ENCODE measurements at places on chromosomes 1 and 21.
A peak's percentile ranks its signal among the peaks of the same experiment; 100 is the strongest.

GRCh38 chr1:34002810-34003209 is 138.9 kb downstream of the HMGB4 start:
- DNase-seq: peak; percentile 56

- DNase-seq: no peak
Observed at GRCh38 chr1:207841293-207841692, 69.6 kb downstream of the CD34 start.

- no peak for DNase-seq
Observed at GRCh38 chr1:46721204-46721603, 2.3 kb upstream of the EFCAB14 start.

GRCh38 chr1:34176830-34177603 is at the start of gene C1orf94:
Gene C1orf94, plus strand, starts transcription at chr1:34176907. Its CDS starts 883 bp downstream, at chr1:34177790.
- DNase-seq: no peak

DNA sequence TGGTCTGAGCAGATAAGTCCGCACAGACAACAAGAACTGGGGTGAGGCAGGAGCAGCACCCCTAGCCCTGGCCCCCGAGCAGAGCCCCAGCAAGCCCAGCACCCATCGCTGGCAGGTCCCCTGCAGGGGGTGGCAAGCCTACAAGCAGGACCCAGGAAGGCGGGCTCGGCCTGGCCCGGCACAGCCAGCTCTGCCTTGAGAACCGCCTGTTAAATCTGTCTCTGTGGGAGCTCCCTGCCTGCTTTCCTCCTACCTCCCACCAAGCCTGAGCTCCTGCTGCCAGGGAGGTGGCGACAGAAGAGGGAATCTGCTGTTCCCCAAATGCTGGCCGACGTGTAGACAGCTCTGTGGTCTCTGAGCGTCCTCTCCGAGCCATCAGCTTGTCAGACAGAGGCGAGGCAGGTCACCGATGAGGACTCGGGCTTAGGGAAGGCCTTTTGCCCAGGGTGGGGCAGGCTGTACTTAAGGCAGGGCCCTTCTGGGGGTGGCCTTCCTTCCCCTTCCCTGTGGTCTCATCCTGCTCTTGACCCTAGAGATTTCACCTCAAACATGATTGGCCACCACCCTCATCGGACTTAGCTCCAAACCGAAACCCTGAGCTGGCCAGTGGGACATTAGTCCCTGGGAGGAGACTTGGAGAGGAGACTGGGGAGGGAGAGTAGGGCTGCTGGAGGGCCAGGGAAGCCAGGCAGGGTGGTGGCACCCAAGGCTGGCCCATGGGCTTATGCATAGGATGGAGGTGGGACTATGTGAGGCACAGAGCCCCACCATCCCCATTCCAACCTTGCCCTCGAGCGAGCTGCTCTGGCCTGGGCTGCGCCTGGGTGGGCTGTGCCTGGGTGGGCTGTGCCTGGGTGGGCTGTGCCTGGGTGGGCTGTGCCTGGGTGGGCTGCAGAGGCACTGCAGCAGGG is 7.7 kb downstream of the SELENON start:
- no peak for DNase-seq

DNA sequence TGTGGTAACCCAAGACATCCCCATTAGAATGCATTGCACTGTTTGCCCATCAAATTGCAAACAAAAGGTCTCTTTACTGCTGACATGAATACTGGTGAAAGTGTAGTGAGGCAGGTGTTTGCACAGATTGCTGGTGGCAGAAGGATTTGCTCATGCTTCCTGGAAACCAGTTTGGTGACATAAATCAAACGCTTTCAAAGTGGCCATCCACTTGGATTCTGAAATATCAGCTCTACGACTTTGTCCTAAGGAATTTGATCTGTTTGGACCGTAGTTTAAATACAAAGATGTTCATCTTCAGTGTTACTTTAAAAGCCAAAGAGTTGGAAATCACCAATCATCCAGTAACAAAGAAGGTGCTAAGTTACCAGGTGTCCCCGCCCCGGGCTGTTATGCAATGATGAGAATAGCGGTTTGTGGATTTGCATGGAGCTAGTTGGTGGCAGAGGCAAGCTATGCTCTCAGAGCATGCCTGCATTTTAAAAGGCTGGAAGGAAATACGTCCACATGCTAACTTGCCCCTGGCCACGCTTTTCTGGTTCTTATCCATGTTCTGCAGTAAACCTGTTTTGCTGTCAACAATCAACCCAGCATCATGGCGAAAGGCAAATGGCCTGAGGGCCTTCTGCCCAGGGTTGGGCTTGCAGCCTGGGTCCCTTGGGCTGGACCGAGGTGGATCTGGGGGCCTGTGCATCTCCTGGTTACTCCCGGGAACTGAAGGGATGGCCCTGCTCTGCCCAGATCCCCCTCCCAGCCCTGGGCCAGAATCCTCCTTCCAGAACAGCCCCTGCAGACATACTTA is 49.2 kb downstream of the UMODL1 start:
- DNase-seq: peak; percentile 85

GRCh38 chr1:34319218-34319617 is 142.5 kb downstream of the C1orf94 start:
- DNase-seq: no peak

GRCh38 chr1:212351588-212352362 is 62.9 kb downstream of the PACC1 start:
- DNase-seq: no peak

GRCh38 chr1:162056043-162056442 is 13.4 kb upstream of the NOS1AP start:
- peak; percentile 14 for DNase-seq

GRCh38 chr21:27213303-27213702 is 246.4 kb upstream of the ADAMTS5 start:
- no peak for DNase-seq

GRCh38 chr1:183670169-183670568 is 17.1 kb upstream of the APOBEC4 start:
- DNase-seq: no peak

- DNase-seq: no peak
Observed at GRCh38 chr1:108601708-108602410, 42.0 kb downstream of the EEIG2 start.

DNA sequence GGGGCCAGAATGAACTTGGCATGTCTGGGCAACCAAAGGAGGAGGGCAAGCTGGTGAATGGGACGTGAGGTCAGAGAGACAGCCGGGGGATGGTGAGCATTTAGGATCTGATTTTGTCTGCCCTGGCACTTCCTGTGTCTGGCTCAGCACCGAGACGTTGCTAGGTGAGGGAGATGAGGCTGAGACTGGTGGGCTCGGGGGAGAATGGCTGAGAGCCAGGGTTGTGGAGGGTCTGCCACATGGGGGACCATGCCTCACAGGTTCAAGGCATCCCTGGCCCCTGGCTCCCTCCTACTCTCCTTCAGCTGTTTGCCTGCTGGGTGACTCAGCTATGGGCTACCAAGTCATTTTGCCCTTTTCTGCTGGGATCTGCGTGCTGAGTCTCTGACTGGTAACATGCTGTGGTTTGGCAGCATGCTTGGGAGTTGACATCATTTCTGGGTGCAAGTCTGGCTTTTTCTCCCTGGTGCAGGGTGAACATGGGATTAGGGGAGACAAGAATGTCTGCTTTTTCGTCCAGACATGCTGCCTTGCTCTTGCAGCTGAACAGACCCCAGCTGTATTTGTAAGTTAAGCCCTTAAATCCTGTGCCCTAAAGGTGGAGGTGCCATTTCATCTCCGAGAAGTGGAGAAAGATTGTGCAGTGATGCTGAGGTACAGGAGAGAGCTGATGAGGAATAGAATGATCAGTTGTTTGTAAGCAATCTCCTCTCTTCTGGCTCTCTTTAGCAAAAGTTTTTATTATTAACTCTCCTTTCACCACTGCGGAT is 17.6 kb downstream of the GALNT2 start:
- DNase-seq: no peak

DNA sequence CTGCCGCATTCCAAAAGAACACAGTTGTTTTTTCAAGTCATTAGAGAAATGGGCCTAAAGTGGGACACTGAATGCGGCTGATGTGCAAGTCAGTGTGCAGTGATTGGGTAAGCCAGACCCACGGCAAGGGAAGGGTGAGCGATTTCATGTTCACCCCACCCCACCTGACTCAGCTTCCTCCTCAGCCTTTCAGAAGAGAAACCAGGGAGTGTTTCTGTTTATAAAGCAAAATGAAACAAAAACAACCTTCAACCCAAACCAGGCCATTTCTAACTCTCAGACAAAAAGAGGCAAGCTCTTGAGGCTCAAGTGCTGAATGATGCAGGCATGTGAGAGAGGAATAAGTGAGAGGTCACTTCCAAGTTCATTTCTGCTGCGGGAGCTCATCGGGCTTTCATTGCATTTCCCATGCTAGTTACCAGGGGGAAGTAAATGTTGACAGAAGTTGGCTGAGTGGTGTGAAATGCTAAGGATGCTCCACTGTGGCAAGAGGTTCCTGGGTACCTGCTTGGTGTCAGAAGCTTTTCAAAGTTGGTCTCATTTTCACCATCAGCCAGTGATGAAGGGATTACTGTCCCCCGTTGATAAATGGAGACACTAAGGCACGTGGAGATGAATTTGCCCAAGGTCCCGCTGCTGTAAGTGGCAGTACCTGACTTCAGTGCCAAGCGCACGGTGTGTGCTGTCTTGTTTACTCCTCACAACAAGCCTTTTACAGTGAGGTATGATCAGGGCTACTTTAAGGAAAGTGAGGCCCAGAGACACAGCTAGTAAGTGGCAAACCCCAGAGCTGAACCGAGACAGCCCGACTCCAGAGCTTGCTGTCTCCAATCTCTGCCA is 29.1 kb downstream of the STPG1 start:
- DNase-seq: no peak

DNA sequence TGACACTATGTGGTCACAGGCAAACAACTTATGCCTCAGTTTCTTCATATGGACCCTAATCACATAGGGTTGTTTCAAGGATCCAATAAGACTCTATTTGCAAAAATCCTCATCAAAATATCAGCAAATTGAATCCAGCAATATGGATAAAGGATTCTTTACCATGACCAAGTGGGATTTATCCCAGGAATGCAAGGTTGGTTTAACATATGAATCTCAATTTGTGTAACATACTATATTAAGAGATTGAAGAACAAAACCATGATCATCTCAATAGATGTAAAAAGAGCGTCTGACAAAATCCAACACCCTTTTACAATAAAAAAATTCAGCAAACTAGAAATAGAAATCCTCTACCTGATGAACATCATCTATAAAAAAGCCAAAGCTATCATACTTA is 23.9 kb downstream of the ARHGEF11 start:
- no peak for DNase-seq

DNA sequence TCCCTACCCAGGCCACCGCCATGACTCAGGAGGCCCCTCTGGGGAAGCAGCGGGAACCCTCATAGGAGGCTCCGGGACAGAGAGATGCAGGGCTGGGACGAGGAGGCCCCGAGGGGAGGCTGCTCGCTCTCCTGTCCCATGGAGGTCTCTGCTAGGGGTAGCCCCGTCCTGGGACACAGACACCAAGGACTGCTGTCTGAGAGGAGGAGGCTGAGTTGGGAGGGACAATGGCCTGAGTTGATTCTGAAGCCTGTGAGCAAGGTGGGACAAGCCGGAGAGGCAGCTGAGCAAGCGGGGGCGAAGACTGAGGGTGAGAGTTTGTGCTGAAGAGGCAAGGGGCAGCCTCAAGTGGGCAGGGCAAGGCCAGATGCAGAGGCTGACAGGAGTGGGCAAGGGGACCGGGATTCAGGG is 17.4 kb downstream of the SLC27A3 start:
- no peak for DNase-seq

DNA sequence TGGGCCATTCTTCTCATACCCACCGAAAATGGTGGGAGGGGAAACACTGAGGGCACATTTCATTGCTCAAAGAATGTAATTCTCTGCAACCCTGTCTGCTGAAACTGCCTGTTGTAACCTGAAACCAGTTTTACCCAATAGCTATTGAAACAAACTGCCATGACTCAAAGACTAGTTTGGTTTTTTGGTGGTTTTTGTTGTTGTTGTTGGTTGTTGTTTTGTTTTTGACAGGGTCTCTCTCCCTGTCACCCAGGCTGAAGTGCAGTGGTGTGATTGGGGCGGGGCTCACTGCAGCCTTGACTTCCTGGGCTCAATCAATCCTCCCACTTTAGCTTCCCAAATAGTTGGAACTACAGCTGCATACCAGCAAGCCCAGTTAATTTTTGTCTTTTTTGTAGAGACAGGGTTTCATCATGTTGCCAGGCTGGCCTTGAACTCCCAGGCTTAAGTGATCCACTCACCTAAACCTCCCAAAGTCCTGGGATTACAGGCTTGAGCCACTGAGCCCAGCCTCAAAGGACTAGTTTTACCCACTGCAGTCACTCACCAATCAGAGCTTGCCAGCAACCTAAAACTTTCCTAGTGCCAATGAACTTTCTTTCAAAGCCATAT is 2.1 kb upstream of the IPP start:
- no peak for DNase-seq

GRCh38 chr1:154492115-154492514 is 9.9 kb upstream of the TDRD10 start:
- DNase-seq: no peak

DNA sequence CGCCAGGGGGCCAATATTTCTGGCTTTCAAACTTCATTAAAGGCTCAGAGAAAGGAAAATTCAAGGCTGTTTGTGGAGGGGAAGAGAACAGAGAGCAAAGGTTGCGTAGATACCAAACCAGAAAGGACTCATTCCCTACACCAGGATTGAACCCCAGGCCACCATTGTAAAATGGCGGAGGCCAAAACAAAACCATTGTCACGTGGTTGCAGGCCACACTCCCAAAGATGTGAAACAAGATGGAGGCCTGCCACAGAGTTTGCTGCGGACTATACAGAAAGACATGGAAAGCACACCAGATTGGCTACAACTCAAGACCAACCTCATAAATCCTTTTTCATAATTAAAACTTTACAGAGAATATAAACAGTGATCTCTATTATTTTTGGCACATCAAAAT is 116.5 kb downstream of the KCNK1 start:
- no peak for DNase-seq

- DNase-seq: no peak
Observed at GRCh38 chr1:185074307-185074706, 28.9 kb downstream of the RNF2 start.

GRCh38 chr1:221316491-221317056 is 425.3 kb downstream of the DUSP10 start:
- no peak for DNase-seq

DNA sequence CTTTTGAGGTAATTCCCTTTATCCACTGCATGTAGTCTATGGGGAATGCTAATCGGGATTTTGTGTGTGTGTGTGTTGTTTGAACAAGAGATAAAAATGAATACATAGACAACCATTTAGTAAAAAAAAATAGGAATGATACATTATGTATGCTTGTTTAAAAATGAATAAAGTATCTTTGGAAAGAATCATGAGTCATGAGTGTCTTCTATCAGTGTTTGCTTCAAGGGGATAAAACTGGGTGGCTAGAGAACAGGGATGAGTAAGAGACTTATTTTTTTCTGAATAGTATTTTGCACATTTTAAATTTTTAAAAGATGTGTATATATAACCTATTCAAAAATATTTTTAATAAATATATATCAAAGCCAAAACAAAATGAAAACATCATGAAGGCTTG is 839.4 kb upstream of the ADGRL4 start:
- DNase-seq: no peak

DNA sequence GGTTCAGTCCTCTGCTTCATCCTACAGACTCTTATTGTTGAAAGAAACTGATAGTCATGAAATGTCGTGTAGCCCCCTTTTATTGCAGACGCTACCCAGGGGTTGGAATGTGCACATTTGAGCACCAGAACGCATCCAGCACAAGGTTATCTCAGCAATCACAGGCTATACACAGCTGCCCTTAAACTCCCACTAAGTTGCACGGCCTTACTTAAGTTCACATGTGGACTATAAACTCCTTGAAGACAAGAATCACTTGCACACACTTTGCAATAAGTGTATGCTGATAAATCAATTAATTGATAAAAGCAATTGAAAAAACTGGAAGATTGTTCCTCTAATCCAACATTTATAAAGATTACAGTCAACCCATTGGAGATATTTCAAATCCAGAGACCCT is 18.9 kb downstream of the SLC30A10 start:
- DNase-seq: no peak

GRCh38 chr1:219317762-219318353 is 144.2 kb downstream of the LYPLAL1 start:
- DNase-seq: no peak
